ENCODE measurements at places on chromosomes 6 and 20.

DNA sequence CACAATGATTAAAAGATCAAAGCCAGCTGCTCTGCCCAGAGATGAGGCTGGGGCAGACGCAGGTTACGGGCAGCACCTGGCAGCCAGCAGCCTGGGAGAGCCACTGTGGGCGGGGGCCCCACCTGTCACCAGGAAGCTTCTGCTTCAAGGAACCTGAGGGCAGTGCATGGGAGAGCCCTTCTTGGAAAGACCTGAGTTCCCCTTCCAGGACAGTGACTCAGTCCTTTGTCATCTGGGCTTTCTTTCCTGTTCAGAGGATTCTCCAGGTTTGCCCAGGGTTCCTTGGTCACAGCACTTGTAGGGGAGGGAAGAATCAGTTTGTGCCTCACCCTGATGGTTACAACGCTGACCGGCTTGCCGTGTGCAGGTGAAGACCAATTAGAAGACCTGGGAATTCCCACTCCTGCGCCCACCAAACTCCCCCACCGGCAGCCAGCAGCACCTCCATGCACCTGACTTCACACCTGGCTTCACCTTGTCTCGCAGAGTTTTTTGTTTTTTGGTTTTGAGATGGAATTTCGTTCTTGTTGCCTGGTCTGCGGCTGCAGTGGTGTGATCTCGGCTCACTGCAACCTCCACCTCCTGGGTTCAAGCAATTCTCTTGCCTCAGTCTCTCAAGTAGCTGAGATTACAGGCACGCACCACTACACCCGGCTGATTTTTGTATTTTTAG, 2.0 kb downstream of the ZBP1 start:
- no peak for DNase-seq

DNA sequence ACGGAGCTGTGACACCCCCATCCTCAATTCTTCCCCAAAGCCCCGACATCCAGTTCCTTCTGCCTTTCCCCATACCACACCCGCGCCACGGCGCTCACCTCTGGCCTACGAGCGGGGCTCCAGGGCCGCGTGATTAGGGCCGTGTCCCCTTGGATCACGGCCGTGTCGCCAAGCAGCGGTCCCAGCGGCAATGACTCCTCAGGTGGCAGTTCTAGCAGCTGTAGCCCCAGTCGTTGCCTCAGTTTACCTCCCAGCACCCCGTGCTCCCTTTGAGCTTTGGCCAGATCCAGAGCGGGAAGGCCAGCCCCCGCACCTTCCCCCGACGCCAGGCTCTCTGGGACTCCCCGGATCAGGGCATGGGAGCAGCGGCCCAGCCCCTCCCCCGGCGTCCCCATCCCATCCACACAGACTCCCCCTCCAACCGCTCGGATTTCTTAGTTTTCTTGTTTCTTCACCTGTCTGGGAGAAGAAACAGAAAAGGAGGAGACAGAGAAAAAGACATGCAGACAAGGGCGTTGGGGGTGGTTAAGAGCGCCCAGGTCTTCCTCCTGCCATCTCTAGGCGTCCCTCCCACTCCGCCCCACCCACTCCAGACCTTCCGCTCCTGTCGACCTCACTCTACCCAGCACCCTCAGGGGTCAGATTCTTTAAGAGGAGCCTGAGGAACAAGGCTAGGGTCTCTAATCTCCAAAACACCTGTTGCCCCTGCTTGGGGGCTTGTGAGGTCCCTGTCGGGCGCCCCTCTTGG, at the start of gene DDAH2:
TSS of gene DDAH2 (minus strand) at position 533 of the 748 bp plus-strand sequence. CDS start at position 395, 138 bp downstream.
- DNase-seq = no peak

GRCh38 chr6:148425443-148425842, 82.8 kb downstream of the SASH1 start:
- no peak for DNase-seq

GRCh38 chr6:41189967-41190366, 11.0 kb downstream of the TREML2 start:
- no peak for DNase-seq

GRCh38 chr6:35360349-35361138, 18.2 kb downstream of the PPARD start:
- DNase-seq = peak; percentile 50

DNA sequence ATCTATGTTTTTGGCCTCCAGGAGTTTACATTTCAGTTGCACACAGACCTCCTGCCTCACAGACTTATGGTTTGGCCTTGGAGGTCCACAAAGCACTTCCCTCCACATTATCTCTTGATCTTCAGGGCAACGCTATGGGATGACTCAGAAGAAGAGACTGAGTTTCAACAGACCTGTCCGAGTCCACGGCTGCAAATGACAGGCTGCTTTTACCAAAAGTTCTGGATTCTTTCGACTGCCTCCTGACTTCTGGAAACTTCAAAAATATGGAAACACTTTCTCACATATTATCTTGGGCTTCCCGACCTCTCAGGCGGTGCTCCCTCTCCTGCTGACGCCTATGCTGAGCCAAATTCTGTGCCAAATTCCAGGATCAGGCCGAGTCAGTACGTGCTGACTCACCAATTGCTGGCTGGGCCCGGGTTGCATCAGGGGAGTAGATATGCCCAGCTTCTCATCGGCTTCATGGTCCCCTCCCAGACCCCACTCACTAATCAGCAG, 190.2 kb downstream of the BMP7 start:
- no peak for DNase-seq

- DNase-seq = no peak
Observed at GRCh38 chr6:7703148-7703680, 22.7 kb upstream of the BMP6 start.

DNA sequence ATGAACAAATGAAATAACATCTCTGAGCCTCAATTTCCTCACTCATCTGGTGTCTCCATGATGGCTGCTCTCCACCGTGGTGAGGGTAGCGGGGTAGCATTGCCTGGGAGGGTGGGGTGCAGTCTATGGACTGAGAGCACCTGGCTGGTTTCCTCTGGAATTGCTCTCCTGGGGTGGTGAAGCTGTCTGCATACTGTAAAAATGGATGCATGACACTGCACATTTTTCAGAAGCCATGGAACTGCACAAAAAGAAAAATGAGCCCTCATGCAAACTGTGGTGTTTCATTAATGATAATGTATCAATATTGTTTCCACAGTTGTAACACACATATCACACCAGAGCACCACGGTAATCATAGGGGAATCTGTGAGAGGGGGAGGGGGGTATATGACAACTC, 12.1 kb upstream of the ITPR3 start:
- no peak for DNase-seq

DNA sequence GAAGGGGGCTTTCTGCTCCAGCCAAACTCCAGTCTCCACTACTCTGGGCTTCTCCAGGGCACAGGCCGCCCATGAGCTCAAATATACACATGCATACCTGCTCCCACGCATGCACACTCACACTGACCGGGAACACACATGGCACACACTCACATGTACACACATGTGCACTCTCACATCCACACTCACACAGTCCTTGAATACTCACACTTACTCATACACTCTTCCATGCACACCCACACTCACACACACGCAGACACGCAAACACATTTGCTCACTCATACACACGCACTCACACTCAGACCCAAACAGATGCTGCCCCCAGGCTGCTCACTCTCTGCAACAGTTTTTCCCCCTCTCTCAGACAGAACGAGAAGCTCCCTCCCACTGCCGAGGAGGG, 7.0 kb downstream of the GDAP1L1 start:
- DNase-seq = no peak

DNA sequence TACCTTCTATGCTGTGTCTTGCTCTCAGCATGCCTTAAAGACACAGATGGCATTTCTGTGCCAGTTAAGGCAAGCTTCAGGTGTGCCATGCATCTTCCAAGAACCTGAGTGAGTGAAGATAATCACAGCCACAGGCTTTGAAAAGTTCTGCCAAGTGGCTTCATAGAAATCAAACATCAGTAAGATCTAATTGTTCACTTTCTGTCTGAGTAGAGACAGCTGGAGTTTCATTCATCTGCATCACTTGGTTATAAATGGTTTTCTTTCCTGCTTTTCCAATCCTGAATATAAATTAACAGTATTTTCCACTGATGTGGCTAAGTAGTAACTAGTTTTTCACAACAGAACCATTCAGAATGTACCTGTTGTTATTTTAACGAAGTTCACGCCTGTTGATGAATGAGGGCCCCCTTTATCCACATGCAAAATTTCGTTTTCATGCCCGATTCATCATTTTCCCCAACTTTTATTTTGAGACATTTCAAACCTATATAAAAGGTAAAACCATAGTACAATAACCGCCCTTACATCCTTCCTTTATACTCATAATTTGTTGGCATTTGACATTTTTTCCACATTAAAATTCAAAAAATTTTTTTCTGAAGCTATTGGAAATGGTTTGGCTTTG, 38.6 kb upstream of the KCNG1 start:
- no peak for DNase-seq

GRCh38 chr20:13099676-13100075, 90.9 kb downstream of the SPTLC3 start:
- DNase-seq = no peak

- no peak for DNase-seq
Observed at GRCh38 chr6:36460916-36461315, 18.1 kb downstream of the KCTD20 start.

DNA sequence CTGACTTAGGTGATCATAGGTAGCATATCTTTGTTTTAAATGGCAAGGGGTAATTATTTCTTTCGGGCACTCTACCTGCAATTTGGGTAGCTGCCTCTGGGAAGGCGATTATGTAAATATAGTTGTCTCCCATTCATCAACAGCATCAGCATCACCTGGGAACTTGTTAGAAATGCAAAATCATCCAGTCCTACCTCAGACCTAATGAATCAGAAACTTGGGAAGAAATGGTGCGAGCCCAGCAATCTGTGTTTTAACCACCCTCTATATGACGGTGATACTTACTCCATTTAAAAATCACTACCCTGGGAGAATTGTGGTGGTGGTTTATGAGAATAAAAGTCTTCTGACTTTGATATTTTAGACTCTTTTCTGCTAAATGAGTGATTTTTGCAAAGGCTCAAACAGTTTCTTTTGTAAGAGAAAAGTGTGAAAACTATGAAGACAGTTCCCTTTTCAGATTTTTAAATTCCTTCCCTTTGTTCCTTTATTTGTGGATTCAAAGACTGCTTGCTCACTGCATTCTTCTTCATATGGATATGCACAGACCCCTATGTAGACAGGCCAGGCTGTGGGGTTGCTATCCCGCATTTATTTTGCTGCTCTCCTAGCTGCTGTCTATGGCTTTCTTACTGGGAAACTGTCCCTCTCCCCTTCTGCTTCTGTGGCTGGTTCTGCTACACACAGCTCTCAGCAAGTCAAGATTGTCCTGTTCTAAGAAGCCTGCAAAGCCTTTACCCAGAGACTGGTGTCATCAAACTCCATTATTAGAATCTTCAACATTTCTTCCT, 365.3 kb downstream of the RNF144B start:
- no peak for DNase-seq

DNA sequence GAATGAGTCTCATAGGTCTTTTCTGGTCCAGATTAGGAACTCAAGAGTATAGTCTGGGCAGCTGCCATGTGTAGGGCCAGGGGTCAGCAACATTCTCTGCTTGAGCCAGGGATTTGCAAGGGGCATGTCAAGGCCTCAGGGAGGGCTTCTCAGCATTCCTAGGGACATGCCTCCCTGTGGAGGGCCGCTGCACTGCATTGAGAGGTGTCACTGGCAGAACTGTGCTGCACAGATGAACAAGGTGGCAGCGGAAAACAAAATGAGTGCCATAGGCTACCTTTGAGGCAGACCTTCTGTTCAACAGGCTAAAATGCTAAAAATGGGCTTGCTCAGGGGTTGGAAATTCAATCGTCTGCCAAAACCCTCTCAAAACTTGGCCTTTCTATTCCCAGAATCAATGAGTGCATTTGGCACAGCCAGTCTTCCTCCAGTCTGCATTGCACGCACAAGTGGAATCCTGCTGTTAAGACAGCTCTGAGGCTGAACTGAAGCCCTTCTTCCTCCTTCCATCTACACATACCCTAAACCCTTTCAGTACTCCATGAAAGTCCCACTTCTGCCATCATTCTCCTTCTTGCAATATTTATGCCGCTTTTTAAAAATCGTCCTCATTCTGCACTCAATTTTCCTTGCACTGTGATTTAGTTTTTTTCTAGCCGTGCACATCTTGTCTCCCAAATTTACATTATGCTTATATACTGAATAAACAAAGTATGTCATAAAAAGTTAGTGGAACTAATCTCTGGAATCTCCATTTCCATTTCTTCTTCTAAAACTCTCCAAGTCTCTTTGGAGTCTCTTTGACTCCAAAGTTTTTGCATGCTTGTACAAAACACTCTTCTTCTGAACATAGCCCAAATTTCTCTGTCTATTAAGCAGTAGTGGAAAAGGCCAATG, 51.7 kb downstream of the SLC26A8 start:
- no peak for DNase-seq

GRCh38 chr6:80517525-80517924, 411.1 kb downstream of the BCKDHB start:
- DNase-seq = no peak

DNA sequence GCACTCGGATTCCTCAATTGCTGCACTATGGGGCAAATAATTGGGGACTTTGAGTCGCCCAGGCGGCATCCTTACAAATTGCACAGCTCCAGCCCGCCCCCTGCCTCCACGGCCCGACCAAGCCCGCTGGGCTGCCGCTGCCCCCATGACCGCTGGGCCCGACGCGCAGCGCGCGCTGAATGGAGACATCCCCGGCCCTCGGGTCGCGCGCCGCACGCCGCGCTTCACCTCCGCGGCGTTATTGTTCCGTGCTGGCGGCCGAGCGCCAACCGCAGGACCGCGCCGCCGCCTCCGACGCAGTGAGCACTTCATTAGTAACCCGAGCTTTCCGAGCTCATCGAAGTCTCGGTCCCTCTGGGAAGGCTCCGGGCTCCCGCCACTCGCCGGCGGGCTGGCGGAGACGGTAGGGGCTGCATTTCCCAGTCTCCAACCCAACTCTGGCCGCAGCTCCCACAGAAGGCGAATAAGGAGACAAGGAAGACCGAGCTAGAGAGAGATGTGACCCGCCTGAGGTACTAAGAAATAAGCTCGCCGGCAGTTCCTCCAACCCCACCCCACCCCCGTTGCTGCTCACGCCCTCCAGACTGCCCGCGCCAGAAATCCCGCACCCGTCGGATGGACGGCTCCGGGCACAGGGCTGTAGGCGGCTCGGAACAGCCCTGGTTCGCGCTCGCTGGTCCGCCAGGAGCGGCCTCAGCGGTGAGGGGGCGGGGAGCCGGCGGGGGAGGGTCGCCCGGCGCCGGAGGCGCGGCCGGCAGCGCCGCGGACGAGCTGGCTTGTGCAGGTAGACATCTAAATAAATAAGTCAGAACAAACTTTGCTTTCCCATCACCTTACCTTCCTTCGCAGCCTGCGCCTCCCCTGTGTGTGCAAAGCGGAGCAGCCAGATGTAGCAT, 703 bp downstream of the EPHA7 start:
- DNase-seq = peak; percentile 16

- no peak for DNase-seq
Observed at GRCh38 chr6:45830441-45831139, 185.1 kb downstream of the CLIC5 start.
